NB4 (cell line): ENCODE measurements at places on chromosomes 6 and 20.

GRCh38 chr20:46063652-46064054 lies 26.1 kb downstream of the NCOA5 start:
- DNase-seq = no peak

DNA sequence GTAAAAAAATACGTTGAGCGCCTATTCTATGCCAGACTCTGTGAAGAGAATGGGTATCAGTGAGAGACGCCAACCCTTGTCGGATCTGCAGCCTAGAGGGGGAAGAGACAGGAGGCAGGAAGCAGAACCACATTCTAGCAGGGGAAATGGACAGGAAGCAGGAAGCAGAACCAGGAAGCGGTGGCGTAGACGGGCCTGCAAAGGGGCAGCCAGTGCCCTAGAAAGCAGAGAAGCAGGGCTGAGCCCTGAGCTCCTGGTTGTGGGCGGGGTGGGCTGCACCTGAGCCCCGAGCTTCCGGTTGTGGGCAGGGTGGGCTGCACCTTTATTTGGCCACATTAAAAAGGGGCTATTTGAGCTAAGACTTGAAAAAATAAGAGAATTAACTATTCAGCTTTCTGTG lies 71.9 kb downstream of the FAM120B start:
- no peak for DNase-seq

DNA sequence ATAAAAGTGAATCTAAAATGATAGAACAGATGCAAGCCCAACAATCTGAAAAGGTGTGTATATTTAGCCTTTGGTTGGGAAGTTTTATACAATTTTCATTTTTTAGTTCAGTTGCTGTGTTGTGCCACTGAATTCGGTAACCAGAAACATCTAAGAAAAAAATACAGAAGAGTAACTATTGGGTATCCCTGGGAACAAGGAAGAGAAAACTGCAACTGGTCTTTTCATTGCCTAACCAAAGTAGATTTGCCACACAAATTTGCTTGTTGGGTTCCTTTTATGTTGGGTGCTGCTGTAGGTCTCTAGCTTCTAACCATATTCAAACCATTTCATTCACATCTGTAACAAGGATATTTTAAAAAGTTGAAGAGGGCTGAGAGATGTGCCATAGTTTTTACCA lies 2.8 kb upstream of the TMEM30A start:
- no peak for DNase-seq

DNA sequence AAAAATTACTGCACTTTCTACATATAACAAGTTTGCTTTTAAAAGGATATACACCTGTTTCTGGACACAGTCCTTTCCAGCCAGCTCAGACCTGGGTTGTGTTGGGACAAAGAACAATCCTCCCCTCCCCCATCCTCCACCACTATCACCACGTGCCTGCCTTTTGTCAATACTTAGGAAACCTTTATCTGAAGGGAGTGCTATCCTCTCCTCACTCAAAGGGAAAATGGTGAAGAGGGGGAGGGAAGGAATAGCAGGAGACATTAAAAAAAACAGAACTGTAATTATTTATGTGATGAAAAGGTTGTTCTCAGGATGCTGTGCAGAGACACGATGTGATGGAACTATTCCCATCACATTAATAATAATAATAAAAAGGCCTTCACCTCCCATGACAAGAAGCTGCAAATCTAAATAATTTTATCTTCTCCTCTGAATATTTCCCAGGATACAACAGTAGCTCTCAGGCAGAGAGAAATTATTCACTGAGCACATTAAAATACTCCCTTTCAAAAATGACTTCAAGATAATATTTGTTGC lies 105.5 kb downstream of the NRSN1 start:
- DNase-seq = no peak

GRCh38 chr6:5023923-5024322 lies 20.1 kb upstream of the RPP40 start:
- DNase-seq = no peak

- DNase-seq = no peak
These were observed at the start of gene MYL9 for GRCh38 chr20:36541227-36541767. Gene MYL9 (plus strand): TSS chr20:36541519. CDS start chr20:36544885, 3,366 bp downstream.

DNA sequence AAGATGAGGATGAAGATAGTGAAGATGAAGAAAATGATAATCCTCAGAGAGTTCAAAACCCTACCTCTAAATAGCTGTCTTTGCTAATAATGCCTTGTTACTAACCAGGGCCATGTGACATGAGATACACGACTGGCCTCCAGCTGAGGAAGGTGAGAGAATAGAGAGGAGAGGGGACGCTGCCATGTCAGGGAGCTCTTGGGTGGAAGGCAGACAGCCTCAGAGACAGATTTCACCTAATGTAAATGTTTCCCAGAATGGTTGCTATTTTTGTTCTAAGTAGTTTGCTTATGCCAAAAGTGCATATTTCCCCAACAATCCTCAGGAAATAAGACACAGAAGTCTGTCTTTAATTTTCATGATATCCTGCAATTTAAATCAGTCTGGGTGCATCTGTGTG lies 138.4 kb downstream of the ELOVL4 start:
- no peak for DNase-seq

DNA sequence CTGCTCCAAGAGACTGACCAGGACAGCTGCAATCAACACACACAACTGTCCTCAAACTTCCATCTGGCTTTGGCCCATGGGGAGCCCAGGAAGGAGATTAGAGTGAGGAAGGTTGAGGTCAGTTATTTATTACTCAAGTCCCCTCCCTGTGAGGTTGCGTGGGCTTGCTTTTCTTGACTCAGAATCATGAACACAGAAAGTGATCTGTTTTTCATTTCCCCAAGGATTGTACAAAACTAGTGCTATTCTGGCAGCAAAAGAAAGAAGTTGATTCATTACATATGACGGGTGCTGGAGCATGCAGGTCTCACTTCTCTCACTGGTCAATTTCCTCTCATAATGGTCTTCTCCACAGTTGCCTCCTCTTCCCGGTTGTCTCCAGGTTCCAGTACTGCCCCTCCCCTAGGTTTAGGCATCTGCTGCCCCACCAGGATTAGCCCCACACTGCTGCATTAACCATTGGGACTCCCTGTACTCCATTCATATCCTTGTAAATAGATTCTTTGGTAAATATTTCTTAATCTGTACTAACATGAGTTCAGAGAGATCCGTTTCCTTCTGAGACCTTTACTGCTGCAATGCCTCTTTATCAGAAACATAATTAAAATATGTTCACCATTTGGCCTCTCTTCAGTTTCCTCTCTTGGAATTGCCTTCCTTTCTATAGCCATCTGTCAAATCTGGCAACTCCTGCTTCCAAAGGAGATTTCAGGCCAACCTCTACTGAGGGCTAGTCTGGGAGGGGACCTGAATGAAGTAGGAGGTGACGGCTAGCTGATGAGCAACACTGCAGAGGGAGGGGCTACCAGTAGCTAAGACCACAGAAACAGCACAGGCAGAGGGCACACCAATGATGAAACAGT lies 888.8 kb downstream of the QKI start:
- DNase-seq = no peak

- peak; percentile 61 for DNase-seq
These were observed 69.2 kb upstream of the TBC1D7 start for GRCh38 chr6:13397359-13398068.

DNA sequence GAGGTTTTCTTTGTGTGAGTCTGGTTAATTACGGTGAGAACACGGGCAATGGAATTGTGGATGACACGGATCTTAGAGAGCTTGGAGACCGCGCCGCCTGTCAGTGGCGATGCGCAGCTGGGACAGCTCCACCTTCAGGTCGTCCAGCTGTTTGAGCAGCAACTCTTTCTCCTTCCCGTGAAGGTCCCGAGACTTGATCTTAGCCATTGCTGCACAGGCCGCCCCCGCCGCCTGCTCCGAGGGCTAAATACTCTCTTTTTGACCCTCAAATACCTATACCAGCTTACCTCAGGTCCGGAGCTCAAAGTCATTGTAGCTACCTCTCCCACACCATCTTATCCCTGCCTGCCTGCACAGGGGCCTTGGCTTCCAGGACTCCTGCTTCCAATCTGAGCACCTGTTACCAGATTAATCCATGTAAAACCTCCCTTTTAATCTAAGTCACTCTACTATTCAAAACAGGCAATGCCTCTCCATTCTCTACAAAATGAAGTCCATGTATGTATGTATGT lies 100.2 kb downstream of the PREP start:
- no peak for DNase-seq

- no peak for DNase-seq
These were observed 33.2 kb downstream of the BANF2 start for GRCh38 chr20:17732907-17733521.

- DNase-seq = no peak
These were observed 272.5 kb downstream of the BTBD9 start for GRCh38 chr6:38367231-38367630.

GRCh38 chr6:35590622-35591066 lies 77.9 kb upstream of the TULP1 start:
- no peak for DNase-seq

GRCh38 chr20:25339608-25340007 lies 51.0 kb downstream of the ABHD12 start:
- DNase-seq = no peak

DNA sequence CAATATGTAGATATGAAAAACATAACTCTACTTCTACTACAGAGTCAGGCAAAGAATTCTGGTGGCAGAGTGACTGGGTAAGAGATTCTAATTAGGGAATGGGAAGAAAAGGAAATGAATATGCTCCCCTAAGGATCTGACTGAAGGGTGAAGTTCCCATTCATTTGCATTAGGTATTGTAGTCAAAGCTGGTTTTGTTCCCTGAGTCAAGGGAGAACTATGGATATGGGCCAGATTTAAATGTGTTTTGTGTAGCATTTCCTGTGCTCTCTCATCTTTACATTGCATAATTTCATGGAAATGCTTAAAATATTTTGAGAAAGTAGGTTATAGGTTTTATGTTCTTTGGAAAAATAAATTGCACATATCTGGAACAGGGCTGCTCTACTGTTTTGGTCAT lies 299.7 kb downstream of the BTBD3 start:
- DNase-seq = no peak

DNA sequence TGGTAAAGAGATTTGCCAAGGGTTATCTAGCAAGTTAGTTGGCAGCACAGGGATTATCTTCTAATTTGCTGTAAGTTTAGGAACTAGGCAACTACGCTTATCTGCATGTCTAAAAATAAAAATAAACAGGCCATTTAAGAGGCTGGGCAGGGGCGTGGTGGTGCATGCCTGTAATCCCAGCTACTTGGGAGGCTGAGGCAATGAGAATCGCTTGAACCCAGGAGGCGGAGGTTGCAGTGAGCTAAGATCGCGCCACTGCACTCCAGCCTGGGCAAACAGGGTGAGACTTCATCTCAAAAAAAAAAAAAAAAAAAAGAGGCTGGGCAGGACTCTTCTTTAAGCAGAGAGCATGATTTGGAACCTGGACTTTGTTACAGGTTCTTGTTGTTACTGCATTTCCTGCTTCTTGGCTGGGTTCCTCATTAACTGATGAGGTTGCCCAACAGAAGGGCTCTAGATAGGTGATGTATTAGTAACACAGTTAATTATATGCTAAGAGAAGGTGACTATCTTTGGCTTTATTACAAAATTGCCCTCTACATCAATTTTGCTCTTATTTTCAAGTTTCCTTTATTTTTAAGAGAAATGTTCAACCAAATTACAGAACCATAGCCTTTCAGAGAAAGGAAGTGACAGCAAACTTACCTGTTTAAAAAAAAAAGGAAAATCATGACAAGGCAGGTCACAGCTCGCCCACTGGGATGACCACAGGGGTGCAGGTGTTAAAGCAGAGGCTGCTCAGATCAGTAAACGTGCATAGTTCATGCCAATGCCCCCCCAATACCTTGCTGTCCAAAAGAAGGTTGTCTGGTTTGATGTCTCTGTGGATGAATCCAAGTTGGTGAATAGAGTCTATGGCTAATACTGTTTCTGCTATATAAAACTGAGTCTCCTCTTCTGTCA lies 32.5 kb downstream of the STK38 start:
- DNase-seq = no peak

GRCh38 chr6:14861491-14861943 lies 384.4 kb upstream of the JARID2 start:
- peak; percentile 90 for DNase-seq

DNA sequence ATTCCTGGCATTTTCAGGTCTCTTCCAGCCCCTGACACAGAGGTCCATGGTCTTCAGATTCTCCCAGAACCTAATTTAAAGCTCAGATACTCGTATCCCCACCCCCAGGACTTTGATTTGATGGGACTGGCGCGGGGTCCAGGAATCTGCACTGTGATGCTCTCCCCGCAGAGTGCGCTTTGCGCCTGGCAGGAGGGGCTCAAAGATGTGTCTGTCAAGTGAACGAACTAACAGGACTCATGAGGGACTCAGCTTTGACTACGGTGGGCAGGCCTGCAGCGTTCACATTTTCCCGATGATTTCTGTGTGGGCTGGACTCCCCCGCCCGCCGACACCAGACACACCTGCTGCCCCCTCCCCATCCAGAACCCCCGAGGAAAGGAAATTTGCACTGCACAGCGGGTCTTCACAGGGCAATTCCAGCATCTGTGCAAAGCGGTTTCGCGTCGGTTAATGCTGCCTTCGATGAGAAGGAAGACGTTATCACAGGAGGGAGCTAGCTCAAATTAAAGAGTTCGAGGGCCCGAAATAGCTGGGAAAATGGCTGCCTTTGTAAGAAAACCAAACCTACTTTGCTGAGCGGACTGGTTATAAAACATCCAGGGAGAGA lies 90.2 kb downstream of the ZDHHC14 start:
- DNase-seq = no peak

GRCh38 chr20:60281295-60281694 lies 323.1 kb downstream of the CDH26 start:
- DNase-seq = no peak

- no peak for DNase-seq
These were observed 1.4 kb upstream of the MUC21 start for GRCh38 chr6:30981942-30982772.

GRCh38 chr6:108145639-108146038 lies 20.2 kb upstream of the NR2E1 start:
- DNase-seq = no peak

- peak; percentile 8 for DNase-seq
These were observed 28.5 kb downstream of the TRAM2 start for GRCh38 chr6:52548353-52548713.

DNA sequence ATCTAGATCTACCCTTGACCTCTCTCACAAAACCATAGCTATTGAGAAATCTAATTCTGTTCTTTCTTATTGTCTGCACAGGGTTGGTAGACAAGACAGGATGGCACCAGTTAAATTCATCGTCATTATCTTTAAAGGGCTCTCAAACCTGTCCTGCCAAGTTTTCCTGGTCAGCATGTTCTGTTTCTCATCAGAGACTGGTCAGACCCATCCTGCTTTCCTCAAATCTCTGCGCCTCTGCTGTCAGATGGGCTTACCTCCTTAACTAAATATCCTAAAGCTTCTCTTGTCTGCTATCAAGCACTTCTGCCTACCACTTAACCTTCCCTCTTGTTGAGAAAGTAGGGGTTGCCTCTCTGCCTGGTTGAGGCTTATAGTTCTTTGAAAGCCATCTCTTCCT lies 125.2 kb downstream of the MYO6 start:
- DNase-seq = no peak

GRCh38 chr6:42440027-42440426 lies 11.7 kb downstream of the TRERF1 start:
- no peak for DNase-seq
